ENCODE measurements at places on chromosomes 5 and 9.

DNA sequence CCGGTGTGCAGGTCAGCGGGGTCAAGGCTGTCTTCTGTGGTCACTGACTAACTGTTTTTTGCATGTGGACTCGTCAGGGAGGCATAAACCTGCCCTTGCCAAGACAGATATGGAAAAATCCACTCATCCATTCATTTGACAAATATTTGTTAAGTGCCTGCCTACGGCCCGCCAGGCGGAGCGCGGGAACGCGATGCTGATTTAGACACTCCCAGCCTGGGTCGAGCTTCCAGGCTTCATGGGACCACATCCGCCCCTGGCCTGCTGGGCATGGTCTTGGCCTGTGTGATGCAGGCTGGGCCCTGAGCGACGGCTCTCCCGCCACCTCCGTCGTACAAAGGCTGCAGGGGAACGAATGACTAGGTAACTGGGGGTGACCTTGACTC is 18.1 kb downstream of the MYMK start:
- DNase-seq: peak; percentile 83

- DNase-seq: no peak
Measured at GRCh38 chr9:82621447-82621846, 441.5 kb downstream of the RASEF start.

DNA sequence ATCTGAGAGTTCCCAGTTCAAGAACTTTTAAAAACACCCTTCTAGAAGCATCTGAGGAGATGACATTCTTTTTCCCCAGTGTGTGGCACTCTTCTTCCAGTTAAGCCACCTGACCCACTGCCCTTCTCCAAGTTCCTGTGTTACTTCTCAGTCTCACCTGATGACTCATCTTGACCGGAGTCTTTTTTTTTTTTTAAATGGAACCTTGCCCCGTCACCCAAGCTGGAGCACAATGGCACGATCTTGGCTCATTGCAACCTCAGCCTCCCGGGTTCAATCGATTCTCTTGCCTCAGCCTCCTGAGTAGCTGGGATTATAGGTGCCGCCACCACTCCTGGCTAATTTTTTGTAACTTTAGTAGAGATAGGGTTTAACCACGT is 224.1 kb upstream of the DAB2 start:
- no peak for DNase-seq

DNA sequence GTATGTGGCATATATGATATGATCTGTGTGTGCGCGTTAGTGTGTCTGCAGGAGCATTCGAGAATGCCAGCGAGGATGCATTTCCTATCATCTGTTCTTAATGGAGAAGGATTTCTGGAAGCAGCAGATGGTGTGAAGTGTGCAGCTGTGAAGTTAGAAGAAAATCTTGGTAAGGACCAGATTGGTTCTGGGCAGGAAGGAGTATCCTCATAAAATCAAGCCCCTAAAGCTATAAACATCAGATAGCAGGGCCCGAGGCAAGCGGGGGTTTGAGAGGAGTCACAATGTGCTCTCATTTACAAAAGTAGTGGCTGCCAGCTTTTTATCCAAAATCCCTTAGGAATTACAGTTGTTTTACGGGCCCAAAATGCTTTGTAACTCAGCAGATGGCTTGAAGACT is 40.0 kb downstream of the DAPK1 start:
- no peak for DNase-seq

DNA sequence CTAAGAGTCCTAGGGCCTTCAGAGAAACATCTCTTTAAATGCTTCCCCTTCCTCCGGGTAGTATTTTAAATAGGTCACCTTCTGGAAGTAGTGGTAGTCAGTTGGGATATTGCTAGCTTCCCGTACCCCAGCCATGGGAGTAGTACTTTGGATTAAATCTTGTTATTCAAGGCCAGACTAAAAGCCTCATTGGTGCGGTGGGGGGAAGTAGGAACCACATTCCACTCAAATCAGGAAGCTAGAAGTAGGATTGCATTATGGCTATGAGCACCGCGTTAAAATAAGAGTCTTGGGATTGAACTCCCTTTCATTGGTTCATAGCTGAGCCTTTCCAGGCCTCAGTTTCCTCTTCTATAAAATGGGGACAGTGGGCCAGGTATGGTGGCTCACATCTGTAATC is 6.7 kb downstream of the KCNIP1 start:
- no peak for DNase-seq

DNA sequence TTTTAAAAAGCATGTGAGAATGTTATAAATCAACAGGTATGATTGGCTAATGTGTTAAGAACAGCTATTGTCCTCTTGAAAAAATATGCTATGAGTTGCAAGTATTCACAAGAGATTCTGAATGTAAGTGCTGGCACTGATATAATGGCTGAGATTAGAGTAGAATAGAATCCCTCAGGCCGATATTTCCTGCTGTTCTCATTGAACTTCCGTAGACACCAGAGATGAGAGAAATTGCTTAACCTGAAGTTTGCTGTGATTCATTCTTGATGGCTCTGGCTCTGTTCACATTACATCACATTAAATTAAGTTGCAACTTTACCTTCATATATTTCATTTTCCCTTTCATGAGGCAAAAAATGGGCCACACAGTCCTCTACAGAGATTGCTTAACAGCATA is 114.5 kb downstream of the BAAT start:
- no peak for DNase-seq

DNA sequence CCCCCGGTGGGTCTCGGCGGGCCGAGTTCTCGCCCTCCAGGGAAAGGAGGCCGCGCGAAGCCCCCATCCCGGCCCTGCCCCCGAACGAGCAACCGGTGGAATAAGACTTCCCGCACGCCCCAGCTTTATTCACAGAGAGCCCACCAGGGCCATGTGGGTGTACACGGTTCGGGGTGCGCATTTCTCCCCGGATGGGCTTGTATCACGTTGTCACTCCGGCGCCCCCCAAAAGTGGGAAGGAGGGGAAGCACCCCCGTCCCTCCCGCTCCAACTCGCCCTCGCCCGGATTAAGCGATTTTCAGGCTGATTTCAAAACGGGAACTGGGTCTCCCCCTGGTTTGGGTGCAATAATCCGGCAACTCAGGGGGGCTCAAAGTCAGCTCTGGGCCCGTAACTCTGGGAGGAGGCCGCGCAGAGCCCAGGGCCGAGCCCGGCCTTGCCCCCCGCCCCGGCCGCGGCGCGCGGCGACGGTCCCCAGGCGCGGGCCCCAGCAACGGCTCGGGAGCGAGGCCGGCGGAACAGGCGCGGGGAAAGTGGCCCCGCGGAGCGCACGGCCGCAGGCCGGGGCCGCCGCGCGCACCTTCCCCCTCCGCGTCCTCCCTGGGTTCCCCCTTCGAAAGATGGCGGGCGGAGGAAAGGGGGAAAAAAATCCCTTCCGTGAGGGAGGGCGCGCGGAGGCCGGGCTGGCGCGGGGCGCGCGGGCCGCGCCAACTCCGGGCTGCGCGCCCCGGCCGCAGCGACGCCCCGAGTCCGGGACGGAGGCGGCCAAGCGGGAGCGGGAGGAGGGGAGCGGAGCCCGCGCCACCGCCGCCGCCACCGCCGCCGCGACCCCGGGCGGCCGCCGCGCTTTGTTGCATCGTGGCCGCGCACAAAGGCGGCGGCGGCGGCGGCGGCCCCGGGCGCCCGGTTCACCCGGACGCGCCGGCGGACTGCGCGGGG is 644 bp downstream of the BRD3 start:
- no peak for DNase-seq

- no peak for DNase-seq
Measured at GRCh38 chr9:89178830-89179539, 367 bp upstream of the SHC3 start.

DNA sequence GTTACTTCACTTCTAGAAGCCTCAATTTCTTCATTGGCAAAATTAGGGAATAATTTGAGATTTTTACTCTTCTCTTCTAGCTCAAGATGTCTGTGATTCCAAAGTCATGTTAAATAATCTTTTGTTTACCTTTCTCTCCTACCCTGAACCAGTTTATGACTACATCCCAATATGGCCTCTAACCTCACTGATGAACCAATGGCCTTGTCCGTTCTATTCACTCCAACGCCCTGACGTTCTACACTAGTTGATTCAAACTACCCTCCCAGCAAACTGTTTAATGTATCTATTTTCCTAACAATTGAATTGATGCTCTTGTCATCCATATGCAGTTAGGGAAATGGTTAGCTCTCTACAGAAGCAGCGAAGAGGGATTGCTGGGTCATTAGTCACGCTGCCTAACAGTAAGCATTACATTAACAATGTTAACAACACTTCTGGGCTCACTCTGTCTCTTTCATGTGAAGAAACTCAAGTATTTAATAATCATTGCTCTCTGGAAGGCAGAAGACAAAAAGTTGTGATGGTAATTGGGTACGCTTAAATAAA is 38.0 kb downstream of the RAPGEF1 start:
- no peak for DNase-seq

DNA sequence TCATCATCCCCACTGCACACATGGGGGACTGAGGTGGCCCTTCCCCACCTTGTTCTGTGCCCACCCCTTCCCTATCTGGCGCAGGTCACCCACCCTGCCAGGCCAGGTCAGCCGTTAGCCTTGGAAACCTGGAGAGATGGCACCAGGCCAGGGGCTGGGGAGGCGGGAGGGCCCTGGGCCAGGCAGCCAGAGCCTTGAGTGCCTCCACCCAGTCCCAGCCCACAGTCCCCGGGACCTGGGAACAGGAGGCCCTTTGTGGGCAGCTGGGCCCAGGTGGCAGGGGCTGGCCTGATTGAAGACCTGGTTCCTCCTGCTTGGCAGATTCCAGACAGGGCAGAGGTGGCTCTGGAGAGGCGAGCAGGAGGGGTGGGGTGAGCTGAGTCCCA is 70.6 kb downstream of the LRSAM1 start:
- no peak for DNase-seq

DNA sequence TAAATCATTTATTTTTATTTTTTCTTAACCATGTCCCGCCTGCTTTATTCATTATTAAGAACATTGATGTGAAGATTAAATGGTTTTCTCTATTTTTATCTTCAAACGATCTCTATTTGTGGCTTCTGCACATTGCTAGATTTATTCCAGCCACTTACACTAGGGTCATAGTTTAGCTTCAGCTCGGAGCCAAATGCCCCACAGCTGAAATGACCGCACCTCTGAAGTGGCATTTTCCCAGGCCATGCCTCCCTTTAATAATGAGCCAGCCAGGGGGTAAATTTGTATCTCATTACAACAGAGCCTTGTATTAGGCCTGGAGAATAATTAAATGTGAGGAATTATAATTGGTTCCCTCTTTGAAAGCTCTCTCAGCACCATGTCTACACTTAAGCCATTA is 89.4 kb downstream of the DOCK8 start:
- no peak for DNase-seq

- no peak for DNase-seq
Measured at GRCh38 chr5:92505925-92506324, 1075.1 kb downstream of the NR2F1-AS1 start.

- peak; percentile 96 for DNase-seq
Measured at GRCh38 chr9:127130661-127131538, 8.5 kb upstream of the ANGPTL2 start.

DNA sequence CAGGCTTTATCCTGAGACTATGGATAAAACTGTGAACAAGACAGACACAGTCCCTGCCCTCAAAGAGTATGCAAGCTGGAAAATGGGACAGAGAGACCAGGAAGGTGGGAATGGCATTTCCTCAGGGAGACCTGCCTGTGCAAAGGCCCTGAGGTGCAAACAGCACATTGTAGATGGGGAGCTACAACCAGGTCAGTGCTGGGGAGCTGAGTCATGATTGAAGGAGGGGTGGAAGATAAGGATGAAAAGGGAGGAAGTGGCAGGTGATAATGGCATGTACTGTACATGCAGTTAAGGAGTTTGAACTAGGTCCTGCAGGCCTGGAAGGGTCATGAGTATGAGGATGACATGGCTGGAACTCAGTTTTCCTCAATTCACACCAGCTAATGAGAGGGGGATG is 75.5 kb upstream of the BOD1 start:
- no peak for DNase-seq

DNA sequence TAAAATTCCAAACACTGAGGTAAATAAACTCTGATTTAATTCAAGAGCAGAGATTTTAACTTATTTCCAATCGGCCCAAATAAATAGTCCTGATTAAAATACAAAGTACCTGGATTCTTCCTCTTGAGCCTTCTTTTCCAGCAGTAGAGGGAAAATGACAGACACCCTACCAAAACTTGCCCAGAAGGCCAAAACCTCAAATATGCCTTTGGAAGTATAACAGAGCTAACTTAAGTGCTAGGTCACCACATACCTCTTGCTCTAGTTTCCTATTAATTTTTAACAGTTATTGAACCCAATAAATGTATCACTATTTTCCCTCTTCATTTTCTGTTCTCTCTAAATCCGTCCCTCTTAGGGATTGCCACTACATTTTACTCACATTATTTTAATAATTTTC is 1.4 kb downstream of the BAAT start:
- DNase-seq: no peak

GRCh38 chr5:56229111-56229510 is 4.0 kb downstream of the ANKRD55 start:
- no peak for DNase-seq

GRCh38 chr5:33300209-33300742 is 140.5 kb upstream of the TARS1 start:
- no peak for DNase-seq

DNA sequence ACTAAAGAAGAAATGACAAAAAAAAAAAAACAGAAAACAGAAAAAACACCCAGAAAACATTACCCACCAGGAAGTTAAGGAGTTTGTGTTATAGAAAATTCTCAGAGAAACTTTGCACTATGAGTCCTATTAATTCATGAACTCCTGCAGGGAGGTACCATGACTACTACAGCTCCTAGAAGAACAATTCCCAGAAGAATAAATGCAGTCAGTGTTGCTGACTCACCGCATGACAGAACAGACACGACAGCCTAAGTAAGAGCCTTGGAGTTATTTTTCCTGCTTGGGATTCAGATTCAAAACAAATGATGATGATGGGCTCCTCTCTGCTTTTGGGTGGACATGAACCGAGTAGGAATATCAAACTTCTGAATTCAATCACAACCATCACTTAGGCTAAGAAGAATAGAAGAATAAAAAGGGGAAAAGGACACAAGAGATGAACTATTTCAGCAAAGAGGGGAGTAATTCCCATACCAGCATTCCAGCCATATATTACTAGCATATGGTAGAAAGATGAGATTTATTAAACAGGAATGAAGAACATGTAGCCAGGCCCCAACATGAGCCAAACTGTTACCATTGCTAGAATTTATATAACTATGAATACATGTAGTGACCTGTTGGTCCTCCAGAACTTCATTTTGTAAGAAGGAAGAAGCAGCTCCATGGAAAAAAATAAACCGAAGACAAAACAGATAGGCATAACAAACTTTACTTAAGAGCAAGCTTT is 209.6 kb upstream of the PDE4D start:
- peak; percentile 8 for DNase-seq

DNA sequence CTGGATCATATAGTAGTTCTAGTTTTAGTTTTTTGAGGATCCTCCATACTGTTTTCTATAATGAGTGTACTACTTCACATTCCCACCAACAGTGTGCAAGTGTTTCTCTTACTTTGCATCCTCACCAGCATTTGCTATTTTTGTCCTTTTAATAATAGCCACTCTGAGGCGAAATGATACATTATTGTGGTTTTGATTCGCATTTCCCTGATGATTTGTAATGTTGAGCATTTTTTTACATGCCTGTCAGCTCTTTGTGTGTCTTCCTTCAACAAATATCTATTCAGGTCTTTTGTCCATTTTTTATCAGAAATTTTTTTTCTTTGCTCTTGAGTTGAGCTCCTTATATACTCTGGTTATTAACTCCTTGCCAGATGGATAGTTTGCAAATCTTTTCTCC is 114.0 kb downstream of the ADAMTSL1 start:
- no peak for DNase-seq

- DNase-seq: no peak
Measured at GRCh38 chr9:135574331-135574730, 12.8 kb downstream of the PAEP start.

- DNase-seq: no peak
Measured at GRCh38 chr5:59660737-59661136, 232.8 kb downstream of the PDE4D start.

- DNase-seq: no peak
Measured at GRCh38 chr5:96260009-96260408, 173.0 kb downstream of the PCSK1 start.
